Endodermal cell (in vitro differentiated cells): ENCODE measurements at places on chromosomes 1 and 21. TPM values are rescaled to one million over a fixed set of nuclear protein-coding genes. Genes with fewer than 3 reads are reported as not detected.

GRCh38 chr1:32881291-32881690 is 5.0 kb upstream of the HPCA start:
- peaks cover 25% of the 10 kb centered on the region for H3K27me3 ChIP-seq
- no peak overlapping the region for H3K27ac ChIP-seq
- H3K36me3 ChIP-seq, result no peaks in the 10 kb centered on the region
- no peaks in the 10 kb centered on the region for H3K4me1 ChIP-seq
- H3K4me3 ChIP-seq, result no peak overlapping the region
- DNase-seq, result no peak

DNA sequence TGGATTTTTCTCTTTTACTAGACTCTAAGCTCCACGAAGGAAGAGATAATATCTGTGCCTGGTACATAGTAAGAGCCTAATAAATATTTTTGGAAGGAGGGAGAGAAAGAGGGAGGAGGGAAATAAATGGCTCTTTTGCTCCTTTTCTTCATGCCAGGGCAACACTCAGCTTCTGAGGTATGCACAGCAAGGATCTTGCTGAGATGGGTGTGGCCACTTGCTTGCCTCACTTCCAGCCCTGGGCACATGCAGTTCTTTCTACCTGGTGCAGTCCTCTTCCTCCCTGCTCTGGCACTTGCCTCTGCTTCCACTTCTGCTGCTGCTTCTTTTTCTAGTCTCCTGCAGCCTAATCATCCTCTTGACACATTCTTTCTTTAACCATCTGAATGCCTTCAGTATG is 148.1 kb downstream of the FGGY start:
- H3K27ac ChIP-seq, result no peak overlapping the region
- no peaks in the 10 kb centered on the region for H3K36me3 ChIP-seq
- no peaks in the 10 kb centered on the region for H3K27me3 ChIP-seq
- H3K4me1 ChIP-seq, result no peaks in the 10 kb centered on the region

GRCh38 chr1:165759095-165759494 is 9.6 kb downstream of the TMCO1 start:
- H3K27ac ChIP-seq, result no peak overlapping the region
- H3K4me3 ChIP-seq, result no peak overlapping the region
- DNase-seq, result no peak
- H3K36me3 ChIP-seq, result peaks cover 55% of the 10 kb centered on the region
- no peaks in the 10 kb centered on the region for H3K27me3 ChIP-seq

GRCh38 chr1:80417671-80418070 is 1383.1 kb upstream of the ADGRL2 start:
- H3K4me3 ChIP-seq, result no peak overlapping the region
- no peak for DNase-seq
- H3K4me1 ChIP-seq, result no peaks in the 10 kb centered on the region
- no peaks in the 10 kb centered on the region for H3K27me3 ChIP-seq
- no peaks in the 10 kb centered on the region for H3K36me3 ChIP-seq

DNA sequence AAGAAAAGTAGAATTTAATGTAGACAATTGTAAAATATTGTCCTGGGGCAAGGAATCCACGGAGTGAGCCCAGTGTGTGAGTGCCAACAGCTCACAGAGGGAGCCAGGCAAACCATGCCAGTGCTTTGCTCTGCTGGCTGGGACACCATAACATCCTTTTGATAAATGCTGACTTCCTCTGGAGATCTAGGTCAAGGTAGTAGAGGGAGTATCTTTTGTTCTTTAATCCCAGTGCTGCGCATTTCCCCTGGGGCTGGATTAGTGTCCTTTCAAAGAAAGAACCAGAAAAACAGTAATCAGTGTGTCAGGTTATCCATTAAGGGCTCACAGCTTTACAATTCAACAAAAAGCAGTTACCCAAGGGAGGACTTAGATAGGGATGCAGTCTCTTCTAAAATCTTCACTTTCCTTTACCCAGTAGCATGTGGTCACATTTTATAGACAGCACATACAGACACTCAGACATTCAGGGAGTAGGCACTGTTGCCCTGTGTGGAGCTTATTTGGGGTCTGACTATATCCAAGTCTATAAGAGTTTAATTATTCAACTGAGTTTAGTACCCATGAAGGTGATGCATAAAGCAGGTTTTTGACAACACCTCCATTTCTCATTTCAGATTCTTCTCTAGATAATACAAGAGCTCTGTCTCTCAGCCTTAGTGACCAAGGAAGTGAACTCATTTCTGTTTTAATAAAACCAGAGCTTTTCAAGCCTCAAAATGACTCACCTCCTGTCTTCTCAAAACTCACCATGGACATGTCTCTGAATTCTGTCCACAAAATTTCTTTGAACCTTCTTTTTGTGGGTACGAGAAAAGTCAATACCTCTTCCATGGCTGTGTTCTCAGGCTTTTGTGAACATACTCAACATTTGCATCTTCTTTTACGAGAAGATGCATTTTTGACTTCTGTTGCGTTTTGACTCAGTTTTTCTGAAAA is 215.3 kb downstream of the BRINP2 start:
- H3K4me1 ChIP-seq, result no peaks in the 10 kb centered on the region
- H3K27me3 ChIP-seq, result no peaks in the 10 kb centered on the region
- H3K27ac ChIP-seq, result no peak overlapping the region
- no peak overlapping the region for H3K4me3 ChIP-seq
- DNase-seq, result no peak
- H3K36me3 ChIP-seq, result no peaks in the 10 kb centered on the region

- peaks cover 19% of the 10 kb centered on the region for H3K4me1 ChIP-seq
- H3K27me3 ChIP-seq, result no peaks in the 10 kb centered on the region
- H3K27ac ChIP-seq, result no peak overlapping the region
- H3K4me3 ChIP-seq, result peak overlapping the region; percentile 16
Measured at GRCh38 chr1:26094076-26094669, 17.5 kb upstream of the PDIK1L start.

DNA sequence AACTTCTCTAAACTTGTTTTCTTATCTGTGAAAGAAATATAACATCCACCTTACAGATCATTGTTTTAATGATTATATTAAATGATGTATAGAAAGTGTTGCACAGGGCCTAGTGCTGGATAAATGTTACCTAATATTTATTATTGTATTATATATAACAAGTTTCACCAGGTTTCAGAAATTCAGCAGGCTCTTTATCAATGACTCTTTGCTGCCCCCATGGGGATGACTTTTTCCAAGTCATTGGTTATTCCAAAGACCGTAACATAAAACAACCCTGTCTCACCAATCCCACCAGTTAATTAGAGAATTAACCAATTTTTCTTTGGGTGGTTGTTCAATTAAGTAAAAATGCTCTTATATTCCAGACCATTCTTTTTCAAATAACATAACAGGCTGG is 7.3 kb upstream of the DEDD start:
- no peaks in the 10 kb centered on the region for H3K36me3 ChIP-seq
- no peaks in the 10 kb centered on the region for H3K27me3 ChIP-seq
- H3K27ac ChIP-seq, result no peak overlapping the region
- H3K4me3 ChIP-seq, result no peak overlapping the region

GRCh38 chr1:185644531-185644930 is 89.7 kb upstream of the HMCN1 start:
- no peaks in the 10 kb centered on the region for H3K36me3 ChIP-seq
- no peak for DNase-seq
- no peak overlapping the region for H3K27ac ChIP-seq
- peaks cover 6% of the 10 kb centered on the region for H3K4me1 ChIP-seq
- H3K27me3 ChIP-seq, result no peaks in the 10 kb centered on the region

DNA sequence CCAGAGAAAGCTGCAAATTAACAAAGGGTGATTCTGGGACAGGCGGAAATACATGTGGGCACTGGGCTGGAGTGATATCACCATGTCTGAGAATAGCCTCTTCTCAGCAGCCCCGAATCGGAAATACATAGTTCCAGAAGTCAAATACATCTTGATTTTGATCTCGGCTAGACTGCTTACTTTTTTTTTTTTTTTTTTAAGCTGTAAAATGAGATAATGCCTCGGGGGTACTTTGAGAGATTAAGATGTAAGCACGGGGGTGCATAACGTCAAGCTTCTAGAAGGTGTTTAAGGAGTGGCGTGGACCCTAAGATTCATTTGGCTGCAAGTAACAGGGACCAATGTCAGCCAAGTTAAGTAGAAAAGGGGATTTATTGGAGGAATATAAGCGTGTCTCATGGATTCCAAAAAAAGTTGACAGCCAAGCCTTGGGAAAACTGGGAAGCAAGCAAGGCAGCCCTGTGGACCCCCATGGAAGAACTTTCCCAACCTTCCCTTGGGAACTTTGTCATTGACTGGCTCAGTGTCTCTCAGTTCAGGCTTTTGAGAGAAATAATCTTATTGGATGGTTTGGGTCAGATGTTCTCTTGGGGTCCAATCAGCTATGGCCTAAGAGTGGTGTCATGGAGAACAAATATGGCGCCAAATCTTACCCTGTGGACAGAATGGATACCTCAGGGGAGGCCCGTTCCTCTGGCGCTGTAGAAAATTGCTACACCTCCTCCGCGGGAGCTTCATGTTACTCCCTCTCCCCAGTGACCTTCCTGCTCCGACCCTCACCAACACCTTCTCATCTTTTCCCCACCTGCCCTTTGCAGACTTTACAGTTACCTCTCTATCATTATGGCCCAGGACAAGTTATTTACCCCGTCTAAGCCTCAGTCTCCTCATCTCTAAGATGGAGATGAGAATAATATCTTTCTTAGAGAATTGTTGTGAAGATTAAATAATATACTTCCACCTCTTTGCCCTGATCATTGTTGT is 186.6 kb downstream of the KAZN start:
- H3K27ac ChIP-seq, result no peak overlapping the region
- no peaks in the 10 kb centered on the region for H3K36me3 ChIP-seq
- no peak overlapping the region for H3K4me3 ChIP-seq
- no peaks in the 10 kb centered on the region for H3K27me3 ChIP-seq

DNA sequence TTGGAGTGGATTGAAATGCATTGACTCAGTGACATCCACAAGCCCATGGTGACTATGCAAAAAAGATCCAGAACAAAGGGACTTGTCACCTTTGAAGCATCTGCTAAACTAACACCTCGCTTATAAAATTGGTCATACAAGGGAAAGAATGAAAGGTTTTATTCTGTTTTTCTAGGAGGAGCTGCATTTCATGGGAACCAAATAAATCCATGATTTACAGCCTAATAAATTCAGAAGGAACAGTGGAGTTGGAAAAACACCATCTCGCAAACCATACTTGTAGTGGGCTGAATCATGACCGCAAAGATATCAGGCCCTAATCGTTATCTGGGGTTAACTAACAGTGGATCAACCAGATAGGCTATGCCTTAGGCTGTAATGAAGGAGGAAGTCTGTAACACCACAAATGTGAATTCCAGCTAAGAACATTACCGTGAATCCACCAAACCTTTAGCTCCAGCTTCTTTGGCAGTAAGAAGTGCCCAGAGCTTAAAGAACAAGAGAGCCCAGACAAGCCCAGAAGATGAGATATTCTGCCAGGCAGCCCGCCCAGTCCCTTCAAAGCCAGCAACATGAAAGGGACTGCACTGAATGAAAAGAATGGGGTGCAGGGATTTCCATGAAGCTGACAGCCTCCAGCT is 27.4 kb downstream of the RSPH1 start:
- no peak overlapping the region for H3K27ac ChIP-seq
- DNase-seq, result peak; percentile 53
- no peak overlapping the region for H3K4me3 ChIP-seq
- H3K4me1 ChIP-seq, result peaks cover 7% of the 10 kb centered on the region
- H3K27me3 ChIP-seq, result no peaks in the 10 kb centered on the region

GRCh38 chr1:172107316-172107975 is 266.1 kb downstream of the DNM3 start:
- H3K27ac ChIP-seq, result no peak overlapping the region
- no peak for DNase-seq
- H3K36me3 ChIP-seq, result no peaks in the 10 kb centered on the region
- H3K4me3 ChIP-seq, result no peak overlapping the region
- H3K27me3 ChIP-seq, result no peaks in the 10 kb centered on the region

IL19 gene
- total RNA-seq, result not detected in 3 replicates

INSRR gene
- total RNA-seq, result 0.09 to 0.17 TPM (median 0.12 TPM) in 3 replicates

GPATCH2 gene
- 16.5 to 24.6 TPM (median 23.2 TPM) in 3 replicates for total RNA-seq
